ENCODE measurements at places on chromosomes 3 and 15.

- no peak overlapping the region for H3K4me3 ChIP-seq
- H3K27ac ChIP-seq, result no peak overlapping the region
- H3K27me3 ChIP-seq, result no peaks in the 10 kb centered on the region
These were observed 693.6 kb downstream of the CADM2 start for GRCh38 chr3:85652360-85652759.

DNA sequence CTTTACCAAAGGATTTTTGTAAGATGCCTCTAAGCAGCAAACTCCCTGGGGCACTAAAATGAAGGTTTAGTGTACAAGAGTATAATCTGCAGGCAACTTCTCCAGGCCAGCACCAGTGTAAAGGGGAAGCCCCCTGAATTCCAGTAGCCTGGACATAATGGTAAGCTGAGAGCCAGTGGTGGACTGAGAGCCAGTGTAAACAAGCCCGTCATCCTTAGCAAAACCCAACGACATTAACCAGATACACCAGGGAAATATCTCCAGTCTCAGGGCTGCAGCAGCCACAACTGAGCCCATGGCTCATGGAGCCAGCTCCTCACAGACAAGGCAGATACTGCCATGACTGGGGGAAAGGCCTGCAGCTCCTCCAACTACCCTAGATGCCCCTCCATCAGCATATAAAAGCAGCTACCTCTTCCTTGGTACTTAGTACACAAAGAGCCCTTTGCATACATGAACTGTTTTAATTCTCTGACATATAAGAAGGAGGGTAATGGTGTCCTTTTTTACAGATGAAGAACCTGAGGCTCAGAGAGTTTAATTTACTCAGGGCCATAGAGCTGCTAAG, 21.7 kb downstream of the PARP16 start:
- DNase-seq, result no peak
- H3K36me3 ChIP-seq, result no peaks in the 10 kb centered on the region
- H3K27ac ChIP-seq, result no peak overlapping the region
- H3K4me3 ChIP-seq, result no peak overlapping the region
- H3K27me3 ChIP-seq, result no peaks in the 10 kb centered on the region
- no peaks in the 10 kb centered on the region for H3K4me1 ChIP-seq

DNA sequence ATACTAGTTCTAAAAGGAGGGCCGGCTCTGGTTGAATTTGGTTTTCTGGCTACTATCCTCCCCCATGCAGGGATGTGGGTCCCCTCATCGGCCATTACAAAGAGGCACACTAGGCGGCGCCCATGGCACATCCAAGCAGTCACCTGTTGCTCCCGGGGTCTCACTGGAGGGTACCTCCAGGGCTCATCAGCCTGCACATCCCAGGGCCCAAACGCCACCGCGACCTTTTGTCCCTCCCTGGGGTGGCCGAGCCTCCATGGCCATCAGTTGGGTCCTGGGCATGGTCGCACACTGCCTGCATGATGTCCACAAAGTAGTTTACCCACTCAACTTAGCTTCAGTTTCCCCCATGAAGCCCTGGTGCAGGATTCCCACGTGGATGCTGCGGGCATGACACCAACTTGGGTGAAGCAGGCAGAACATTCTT, 28.3 kb downstream of the IDH3A start:
- DNase-seq, result peak; percentile 25
- H3K36me3 ChIP-seq, result no peaks in the 10 kb centered on the region
- H3K4me3 ChIP-seq, result no peak overlapping the region
- H3K27me3 ChIP-seq, result no peaks in the 10 kb centered on the region
- H3K27ac ChIP-seq, result no peak overlapping the region

DNA sequence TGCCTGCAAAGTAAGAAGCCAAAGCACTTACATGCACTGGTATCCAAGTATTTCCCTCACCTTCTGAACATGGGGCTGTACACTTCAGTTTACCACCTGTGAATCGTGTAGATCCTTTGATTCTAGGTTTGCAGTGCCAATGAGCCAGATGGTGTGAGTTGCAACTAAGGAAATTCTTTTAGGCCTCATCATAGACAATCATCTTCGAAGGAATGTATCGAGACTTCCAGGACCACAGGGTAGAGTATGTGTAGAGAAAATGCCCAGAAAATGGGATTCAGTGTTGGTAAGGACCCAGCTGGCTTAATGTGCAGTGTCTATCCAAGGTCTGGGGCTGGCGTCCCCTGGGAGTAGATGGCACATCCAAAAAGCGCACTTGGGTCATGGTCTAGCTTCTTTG, 323.2 kb upstream of the TPM1 start:
- no peaks in the 10 kb centered on the region for H3K27me3 ChIP-seq
- H3K4me1 ChIP-seq, result no peaks in the 10 kb centered on the region
- H3K27ac ChIP-seq, result no peak overlapping the region
- no peak for DNase-seq

- no peaks in the 10 kb centered on the region for H3K27me3 ChIP-seq
- no peak for DNase-seq
- no peaks in the 10 kb centered on the region for H3K4me1 ChIP-seq
These were observed 1048.1 kb downstream of the SI start for GRCh38 chr3:164030194-164030593.

DNA sequence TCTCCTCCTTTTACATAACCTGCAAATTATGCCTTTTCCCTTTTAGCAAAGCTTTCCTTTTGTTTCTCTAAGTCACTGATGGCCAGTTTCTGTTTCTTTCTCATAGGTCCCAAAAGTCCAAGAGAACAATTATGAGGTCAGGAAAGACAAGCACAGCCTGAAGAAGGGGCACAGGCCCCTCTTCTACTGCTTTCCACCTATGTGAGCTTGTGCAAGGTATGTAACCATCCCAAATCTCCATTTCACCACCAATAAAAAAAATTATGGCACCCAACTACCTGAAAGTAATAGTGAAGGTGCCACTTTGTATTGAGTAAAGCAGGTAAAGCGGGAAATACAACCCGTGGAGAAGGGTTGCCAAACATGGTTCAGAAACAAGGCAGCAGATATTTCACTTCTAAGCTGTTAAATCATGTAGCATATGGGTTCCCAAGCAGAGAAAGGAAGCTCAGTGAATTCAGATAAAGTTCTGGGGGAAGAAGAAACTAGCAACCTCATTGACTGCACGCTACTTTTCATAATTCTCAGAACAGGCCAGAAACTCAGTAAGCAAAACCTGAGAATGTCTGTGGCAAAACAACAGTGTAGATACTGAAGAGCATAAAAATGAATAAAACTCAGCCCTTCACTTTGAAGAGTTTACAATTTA, 4.2 kb downstream of the PLOD2 start:
- H3K27me3 ChIP-seq, result no peaks in the 10 kb centered on the region
- peak overlapping the region; percentile 84 for H3K27ac ChIP-seq
- H3K4me3 ChIP-seq, result peak overlapping the region; percentile 26
- peaks cover 58% of the 10 kb centered on the region for H3K4me1 ChIP-seq

DNA sequence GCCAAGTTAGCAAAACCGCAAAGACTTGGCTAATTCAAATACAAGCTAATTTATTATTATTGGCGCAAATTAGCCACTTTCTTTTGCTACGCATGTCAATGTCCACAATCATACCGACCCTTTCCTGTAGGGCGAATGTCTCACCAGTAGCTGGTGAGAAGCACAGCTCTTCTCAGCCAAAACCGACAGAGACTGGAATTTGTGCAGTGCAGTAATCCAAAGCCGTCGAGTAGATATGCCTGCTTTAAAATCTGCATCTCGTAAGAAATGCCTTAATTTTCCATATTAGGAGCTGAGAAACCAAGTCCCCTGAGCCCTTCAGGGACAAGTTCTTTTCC, 614 bp upstream of the MINDY2 start:
- no peaks in the 10 kb centered on the region for H3K27me3 ChIP-seq
- H3K4me1 ChIP-seq, result peaks cover 18% of the 10 kb centered on the region
- no peak for DNase-seq
- H3K36me3 ChIP-seq, result no peaks in the 10 kb centered on the region

DNA sequence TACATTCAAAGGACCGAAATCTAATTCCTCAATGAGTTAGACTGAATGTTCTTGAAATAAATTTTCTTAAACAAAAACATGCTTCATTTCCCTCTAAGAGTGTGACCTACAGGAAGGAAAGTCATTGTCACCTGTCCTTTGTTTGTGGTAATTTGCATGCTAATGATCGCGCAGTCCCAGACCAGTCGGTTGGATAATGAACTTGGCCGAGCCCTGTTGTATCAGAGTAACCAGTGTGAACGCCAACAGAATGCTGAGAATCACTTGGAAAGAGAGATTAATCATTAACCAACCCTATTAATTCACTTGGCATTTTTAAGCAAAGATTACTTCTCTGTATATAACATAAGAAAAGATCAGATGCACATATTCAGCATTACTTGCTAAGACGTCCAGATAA, 8.1 kb upstream of the ARNT2 start:
- H3K27me3 ChIP-seq, result peaks cover 18% of the 10 kb centered on the region
- no peak overlapping the region for H3K27ac ChIP-seq
- DNase-seq, result no peak
- H3K4me1 ChIP-seq, result no peaks in the 10 kb centered on the region

- H3K27ac ChIP-seq, result no peak overlapping the region
- H3K36me3 ChIP-seq, result no peaks in the 10 kb centered on the region
- H3K27me3 ChIP-seq, result no peaks in the 10 kb centered on the region
- H3K4me3 ChIP-seq, result no peak overlapping the region
- no peak for DNase-seq
These were observed 11.0 kb downstream of the TBL1XR1 start for GRCh38 chr3:177186306-177186705.

- no peaks in the 10 kb centered on the region for H3K4me1 ChIP-seq
- DNase-seq, result no peak
- no peaks in the 10 kb centered on the region for H3K27me3 ChIP-seq
- no peaks in the 10 kb centered on the region for H3K36me3 ChIP-seq
- no peak overlapping the region for H3K4me3 ChIP-seq
These were observed 120.6 kb upstream of the EPHA3 start for GRCh38 chr3:88986834-88987233.

- no peak for DNase-seq
- no peaks in the 10 kb centered on the region for H3K36me3 ChIP-seq
- H3K27me3 ChIP-seq, result no peaks in the 10 kb centered on the region
- H3K4me3 ChIP-seq, result no peak overlapping the region
- no peak overlapping the region for H3K27ac ChIP-seq
These were observed 3.5 kb upstream of the PIF1 start for GRCh38 chr15:64828985-64829384.

- DNase-seq, result no peak
- H3K27me3 ChIP-seq, result no peaks in the 10 kb centered on the region
- H3K4me3 ChIP-seq, result no peak overlapping the region
These were observed 33.9 kb upstream of the RAD18 start for GRCh38 chr3:8997151-8997550.

GRCh38 chr15:69094124-69094921, 66.1 kb upstream of the GLCE start:
- H3K27me3 ChIP-seq, result peaks cover 7% of the 10 kb centered on the region
- no peaks in the 10 kb centered on the region for H3K36me3 ChIP-seq
- no peak overlapping the region for H3K27ac ChIP-seq
- no peak overlapping the region for H3K4me3 ChIP-seq
- DNase-seq, result no peak
- H3K4me1 ChIP-seq, result 0 out of 2 replicates have a peak, but pooled peaks cover 3% of the 10 kb centered on the region

- no peaks in the 10 kb centered on the region for H3K27me3 ChIP-seq
- H3K36me3 ChIP-seq, result no peaks in the 10 kb centered on the region
- DNase-seq, result no peak
These were observed 101.0 kb downstream of the ANP32A start for GRCh38 chr15:68719672-68720071.

DNA sequence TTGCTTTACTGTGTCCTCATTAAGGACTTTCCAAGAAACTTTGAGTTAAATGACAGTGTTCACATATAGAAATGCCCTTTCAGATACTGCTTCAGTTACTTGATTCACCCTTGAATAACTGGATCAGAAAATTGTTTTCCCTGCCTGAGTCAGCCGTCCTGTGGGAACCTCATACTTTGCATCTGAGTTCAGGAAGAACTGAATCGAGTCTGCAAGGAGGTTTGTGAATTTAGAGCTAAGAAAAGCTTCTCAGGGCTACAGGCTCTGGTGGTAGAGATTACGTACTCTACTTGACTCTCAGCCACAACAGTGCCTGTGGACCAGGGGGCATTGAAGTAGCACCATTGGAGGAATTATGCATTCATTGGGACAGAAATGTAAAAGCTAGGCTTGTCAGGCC, 252.4 kb upstream of the C2CD4B start:
- no peaks in the 10 kb centered on the region for H3K27me3 ChIP-seq
- no peaks in the 10 kb centered on the region for H3K36me3 ChIP-seq
- no peak overlapping the region for H3K4me3 ChIP-seq

DNA sequence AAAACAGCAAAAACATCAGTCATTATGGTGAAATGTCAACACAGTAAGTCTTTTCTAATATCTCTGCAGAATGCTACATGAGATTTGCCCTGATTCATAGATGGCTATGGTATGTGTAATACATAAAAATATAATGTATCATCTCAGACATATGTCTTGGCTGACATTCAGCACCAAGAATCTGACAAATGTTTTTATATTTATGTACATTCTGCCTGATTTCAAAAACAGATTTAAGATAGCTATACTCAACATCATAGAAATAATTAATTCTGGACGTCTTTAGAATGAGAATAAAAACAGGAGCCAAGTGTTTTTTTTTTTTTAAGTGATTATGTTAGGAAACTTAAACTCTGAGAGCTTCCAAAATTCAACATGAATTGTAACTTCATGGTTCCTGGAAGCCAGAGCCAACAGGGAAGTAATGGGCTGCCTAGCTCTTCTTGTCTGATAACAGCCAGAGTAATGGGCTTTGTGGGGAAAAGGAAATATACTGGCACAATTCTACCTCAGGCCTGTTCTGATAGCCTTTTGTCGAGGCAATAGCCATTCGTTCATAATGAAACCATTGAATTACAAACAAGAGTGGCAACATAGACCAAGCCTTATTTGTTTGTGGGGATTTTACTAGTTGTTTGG, 184.4 kb downstream of the VGLL4 start:
- no peak overlapping the region for H3K4me3 ChIP-seq
- no peaks in the 10 kb centered on the region for H3K27me3 ChIP-seq
- no peak for DNase-seq
- H3K27ac ChIP-seq, result no peak overlapping the region
- no peaks in the 10 kb centered on the region for H3K36me3 ChIP-seq

- peak within 1 kb of the TSS; percentile 94 for H3K27ac ChIP-seq
- DNase-seq, result peak; percentile 35
- H3K36me3 ChIP-seq, result peaks cover 8% of the 10 kb centered on the region
- H3K27me3 ChIP-seq, result no peaks in the 10 kb centered on the region
- H3K4me3 ChIP-seq, result peak within 1 kb of the TSS; percentile 90
These were observed at the start of gene JAGN1 for GRCh38 chr3:9890249-9891071. Gene JAGN1, plus strand, starts transcription at chr3:9890610. Its CDS starts 113 bp downstream, at chr3:9890723.

DNA sequence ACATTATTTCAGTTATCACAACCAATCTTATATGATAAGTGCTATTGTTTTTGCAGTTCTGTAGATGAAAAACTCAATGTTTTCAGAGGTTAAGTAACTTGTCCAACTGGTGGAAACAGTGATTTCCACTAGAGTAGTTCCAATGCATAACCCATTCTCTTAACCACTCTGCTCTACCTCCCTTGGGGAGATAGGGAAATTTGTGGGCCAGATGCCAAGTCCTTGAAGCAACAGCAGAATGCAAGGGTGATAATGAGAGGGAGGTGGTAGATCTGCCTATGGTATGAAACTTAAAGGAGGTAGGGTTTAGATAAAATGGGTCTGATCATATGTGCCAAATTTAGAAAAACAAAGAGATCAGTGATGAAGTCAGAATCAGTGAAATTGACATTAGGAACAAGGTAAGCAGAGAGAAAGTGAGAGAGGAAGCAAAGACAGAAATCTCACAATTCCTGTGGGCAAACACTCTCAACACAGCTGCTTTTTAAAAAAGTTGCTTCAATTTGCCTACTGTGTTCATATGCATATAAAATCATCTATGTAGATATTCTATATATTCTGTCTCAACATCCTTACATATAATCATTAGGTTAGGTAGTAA, 50.5 kb upstream of the UBP1 start:
- no peaks in the 10 kb centered on the region for H3K27me3 ChIP-seq
- H3K4me1 ChIP-seq, result no peaks in the 10 kb centered on the region
- H3K27ac ChIP-seq, result no peak overlapping the region
- no peaks in the 10 kb centered on the region for H3K36me3 ChIP-seq

Data from Panc1 (cell line).